HT1080 (cell line): ENCODE measurements at places on chromosomes 5 and 9.

DNA sequence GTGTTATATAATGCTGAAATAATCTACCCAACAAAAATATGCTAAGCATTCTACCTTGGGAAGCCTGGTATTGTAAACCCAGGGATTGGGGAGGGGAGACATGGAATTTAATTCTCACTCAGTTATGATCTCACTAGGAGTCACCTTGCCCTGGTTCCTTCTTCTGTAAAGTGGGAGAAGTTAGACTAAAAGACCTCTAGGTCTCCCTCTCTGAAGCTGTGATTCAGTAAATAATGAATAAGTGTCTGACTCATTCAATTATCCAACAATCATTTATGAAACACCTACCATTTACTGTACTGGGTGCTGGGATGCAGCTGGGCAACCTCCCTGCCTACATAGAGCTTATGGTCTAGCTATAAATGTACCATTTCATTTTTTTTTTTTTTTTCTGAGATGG is 20.2 kb upstream of the SPARC start:
- DNase-seq: peak; percentile 86

DNA sequence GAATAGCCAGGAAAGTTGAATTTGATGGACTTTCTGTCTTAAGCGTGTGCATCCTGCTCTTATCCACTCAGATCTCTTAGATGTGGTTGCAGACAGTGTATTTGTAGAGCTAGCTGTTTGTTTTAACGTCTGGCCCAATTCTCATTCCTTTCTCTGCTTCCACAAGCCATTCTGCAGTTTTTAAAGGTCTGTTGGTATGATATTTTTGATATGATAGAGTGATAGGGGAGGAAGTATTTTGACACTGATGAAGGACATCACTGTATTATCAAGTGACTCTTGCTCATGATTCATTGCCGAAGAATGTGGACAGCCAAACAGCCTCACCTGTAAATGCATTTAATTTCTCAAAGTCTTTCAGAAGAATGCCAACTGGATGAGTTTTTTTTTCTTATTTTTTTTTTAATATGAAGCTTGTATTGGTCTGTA is 4.5 kb downstream of the TJP2 start:
- peak; percentile 63 for DNase-seq

DNA sequence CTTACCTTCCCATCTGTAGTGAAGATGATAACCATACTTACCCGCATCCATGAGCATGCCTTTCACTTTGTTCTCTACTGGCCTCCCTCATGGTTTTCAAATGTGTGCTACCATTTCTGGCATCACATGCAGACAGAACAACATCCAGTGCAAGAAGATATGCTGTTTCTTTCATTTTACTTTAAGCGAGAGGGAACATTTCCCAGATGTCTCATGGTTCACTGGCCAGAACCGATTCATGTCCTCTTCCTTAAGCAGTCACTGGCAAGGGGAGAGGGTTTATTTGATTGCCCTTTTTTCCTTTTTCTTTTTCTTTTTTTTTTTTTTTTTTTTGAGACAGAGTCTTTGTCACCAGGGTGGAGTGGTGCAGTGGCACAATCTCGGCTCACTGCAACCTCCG is 37.7 kb downstream of the ARRDC3 start:
- no peak for DNase-seq

GRCh38 chr9:3863686-3864085 is 337.9 kb upstream of the RFX3 start:
- no peak for DNase-seq

DNA sequence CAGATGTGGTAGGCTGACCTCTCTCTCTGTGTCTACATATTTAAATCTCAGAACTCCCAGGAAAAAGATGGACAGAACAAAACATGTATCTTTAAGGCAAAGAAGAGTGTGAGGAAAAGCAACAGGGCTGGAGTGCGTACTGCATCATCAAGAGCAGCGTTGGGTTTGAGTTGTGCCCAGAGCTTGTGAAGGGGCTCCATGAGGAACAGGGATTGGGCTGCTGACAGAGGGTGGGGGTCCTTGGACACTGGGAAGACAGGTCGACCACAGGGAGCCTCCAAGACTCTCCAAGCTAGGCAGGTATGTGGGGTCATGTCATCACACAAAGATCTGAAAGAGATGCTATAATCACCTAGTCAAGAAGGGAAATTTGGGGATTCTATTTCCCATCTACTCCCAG is 309.9 kb downstream of the IRX1 start:
- no peak for DNase-seq

DNA sequence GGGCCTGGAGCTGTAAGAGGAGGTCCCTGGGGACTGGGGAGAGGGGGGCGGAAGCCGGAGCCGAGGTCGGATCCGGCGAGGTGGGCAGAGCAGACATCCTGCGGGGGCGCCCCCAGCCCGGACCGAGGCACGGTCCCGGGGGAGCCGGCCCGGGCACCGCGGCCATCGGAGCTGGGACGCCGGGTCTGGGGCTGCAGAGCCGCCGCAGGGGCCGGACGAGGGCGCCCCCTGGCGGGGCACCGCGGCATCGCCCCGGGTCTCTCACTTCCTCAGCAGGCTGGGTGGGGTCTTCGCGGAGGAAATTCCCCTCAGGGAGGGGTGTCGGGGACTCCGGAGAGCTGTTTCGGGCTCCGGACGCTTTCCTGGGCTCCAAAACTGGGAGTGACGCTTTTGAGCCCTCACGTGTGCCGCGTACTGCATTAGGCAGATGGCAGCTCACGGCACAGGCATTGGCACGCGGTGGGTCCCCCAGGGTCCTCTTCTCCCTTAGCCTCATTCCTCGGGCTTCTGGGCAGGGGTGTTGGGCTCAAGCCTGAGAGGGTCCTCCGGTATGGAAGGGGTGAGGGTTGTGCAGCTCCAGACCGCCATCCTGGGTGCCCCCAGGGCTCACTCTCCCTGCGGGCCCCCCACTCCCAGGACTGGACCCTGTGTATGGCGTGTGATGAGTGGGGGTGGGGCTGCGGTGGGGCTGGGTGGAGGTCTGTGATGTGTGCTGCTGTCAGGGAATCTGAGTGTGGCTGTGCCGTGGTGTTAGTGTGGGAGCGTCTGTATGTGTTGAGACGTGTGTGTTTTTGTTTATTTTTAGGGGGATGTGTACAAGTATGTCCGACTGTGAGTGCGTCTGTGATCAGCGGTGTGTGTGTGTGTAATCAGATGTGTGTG is 29.6 kb downstream of the LHX2 start:
- no peak for DNase-seq

- DNase-seq: no peak
Observed at GRCh38 chr5:109857405-109858031, 167.8 kb downstream of the MAN2A1 start.

GRCh38 chr5:107294211-107294550 is 376.6 kb downstream of the EFNA5 start:
- DNase-seq: no peak

GRCh38 chr9:37942621-37943344 is 38.9 kb upstream of the SLC25A51 start:
- peak; percentile 23 for DNase-seq

- no peak for DNase-seq
Observed at GRCh38 chr5:74903165-74903787, 37.1 kb upstream of the FAM169A start.

GRCh38 chr5:52693280-52693679 is 94.4 kb upstream of the ITGA1 start:
- DNase-seq: no peak

GRCh38 chr9:110543631-110544051 is 35.9 kb downstream of the SVEP1 start:
- DNase-seq: peak; percentile 6

DNA sequence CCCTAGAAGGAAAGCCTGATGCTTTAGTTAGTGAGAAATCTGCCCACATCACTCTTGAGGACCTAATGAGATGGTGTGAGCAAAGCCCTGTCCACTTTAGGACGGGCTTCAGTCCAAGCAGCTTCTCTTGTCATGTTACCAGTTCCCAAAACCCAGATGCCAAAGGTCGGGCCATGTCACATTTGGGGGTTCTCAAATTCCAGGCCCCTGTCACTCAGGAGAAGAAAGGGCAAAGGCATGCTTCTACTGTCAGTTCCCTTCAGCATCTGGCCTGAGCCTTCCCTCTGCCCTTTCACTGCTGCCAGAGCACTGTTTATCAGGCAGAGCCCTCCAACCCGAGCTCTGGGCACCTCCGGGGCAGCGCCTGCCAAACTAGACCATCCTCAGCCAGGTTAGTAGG is 556.0 kb downstream of the BNC2 start:
- no peak for DNase-seq

DNA sequence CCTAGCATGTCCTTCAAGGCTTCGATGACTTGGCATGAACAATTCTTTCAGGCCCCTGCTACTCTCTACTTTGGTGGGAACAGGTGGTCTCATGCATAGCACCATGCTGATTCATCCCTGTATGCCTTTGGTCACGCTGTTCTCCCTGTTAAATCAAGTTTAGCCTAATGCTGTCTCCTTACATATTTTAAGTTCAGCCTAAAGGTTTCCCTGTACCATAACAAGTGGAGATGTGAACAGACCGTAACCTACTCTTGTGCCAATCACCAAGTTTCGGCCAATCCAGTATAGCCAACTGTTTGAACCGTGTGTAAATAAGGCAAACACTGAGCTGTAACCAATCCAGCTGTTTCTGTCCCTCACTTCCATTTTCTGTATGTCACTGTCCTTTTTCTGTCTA is 8.0 kb downstream of the GAS1 start:
- DNase-seq: no peak

DNA sequence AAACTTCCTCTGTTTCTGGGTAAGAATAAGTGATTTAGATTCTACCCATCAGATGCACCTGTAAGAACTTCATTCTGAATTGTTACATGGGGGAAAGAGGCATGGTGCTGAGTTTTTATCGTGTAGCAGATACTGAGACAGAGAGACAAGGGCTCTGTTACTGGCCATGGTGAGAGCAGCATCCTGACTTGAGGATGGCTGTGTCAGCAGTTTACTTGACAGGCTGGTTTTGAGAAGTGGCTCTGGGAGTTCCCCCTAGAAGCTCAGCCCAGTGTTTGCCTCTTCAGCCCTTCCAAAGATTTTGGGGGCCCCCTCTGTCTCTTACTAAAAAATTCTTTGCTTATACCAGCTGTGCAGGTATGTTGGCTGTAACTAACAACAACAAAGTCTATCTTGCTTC is 510.5 kb downstream of the LRRC70 start:
- no peak for DNase-seq

GRCh38 chr5:133843911-133844310 is 124.5 kb downstream of the C5orf15 start:
- DNase-seq: no peak

GRCh38 chr9:90898228-90898627 is 96.6 kb downstream of the SYK start:
- no peak for DNase-seq

- DNase-seq: peak; percentile 95
Observed at GRCh38 chr5:54743997-54744788, 226.6 kb downstream of the SNX18 start.

DNA sequence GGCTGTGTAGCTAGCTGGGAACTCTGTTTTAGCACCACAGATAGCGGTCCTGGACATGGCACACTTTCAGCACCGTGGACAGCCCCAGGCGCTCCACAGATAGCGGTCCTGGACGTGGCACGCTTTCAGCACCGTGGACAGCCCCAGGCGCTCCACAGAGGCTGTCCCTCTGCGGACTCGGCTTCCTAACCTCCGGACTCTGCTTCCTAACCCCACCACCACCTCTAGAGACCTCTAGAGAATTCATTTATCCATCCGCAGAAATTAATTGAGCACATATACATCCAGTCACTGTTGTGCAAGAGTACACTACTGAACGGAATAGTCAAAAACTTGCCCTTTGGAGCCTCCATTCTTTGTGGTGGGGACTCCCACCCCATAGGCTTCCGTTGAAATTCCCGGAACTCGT is 27.4 kb downstream of the UNC5A start:
- DNase-seq: peak; percentile 71

GRCh38 chr9:126151686-126152134 is 174.9 kb upstream of the MVB12B start:
- DNase-seq: no peak
